ENCODE measurements at places on chromosomes 4 and X.
A peak's percentile ranks its signal among the peaks of the same experiment; 100 is the strongest.

DNA sequence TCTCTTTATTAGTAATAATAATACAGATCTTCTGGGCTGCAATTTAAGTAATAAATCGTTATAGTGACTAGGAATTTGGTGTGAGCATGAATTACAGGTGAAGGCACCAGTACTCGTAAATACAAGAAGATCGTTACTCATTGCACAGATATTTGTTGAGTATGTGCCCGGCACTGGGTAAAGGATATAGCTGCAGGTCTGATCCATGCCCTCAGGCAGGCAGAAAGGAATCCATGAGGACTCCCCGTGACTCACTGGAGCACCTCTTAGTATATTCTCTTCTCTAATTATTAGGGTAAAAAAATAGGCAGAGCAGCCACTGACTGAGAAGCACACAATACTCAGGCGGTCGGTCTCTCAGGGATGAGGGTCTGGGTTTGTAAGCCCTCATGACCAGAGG is 868.3 kb downstream of the RAB28 start:
- DNase-seq, result no peak

GRCh38 chr4:84298023-84298718 is 200.9 kb downstream of the NKX6-1 start:
- no peak for DNase-seq

DNA sequence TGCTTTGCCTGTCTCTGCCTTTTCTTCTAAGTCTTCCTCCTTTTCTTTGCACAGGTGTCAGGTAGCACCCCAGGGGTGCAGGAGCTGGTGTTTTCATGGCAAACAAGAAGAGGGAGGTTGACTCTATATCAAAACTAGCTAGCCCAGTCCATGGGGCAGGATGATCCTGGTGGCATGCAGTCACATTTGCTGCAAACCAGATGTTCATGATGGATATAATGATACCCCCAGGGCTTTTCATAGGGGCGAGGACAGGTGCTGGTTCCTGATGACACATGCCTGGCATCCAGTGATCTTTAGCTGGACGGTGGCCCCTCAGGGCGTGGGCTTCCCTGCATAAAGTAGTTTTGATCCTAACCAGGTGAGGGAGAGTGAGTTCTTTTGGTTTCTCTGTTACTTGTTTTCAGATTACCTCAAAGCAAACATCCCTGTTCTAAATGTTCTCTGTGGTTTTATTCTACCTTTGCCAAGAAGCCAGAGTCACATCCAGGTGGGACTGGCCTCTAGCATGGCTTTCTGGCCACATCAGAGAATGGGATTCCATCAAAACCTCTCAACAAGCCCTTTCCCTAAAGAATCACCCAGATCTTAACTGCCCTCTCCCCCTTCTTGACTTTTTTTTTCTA is 11.2 kb upstream of the UBA6 start:
- no peak for DNase-seq

GRCh38 chrX:128929271-128930057 is 593.8 kb downstream of the SMARCA1 start:
- DNase-seq, result no peak

DNA sequence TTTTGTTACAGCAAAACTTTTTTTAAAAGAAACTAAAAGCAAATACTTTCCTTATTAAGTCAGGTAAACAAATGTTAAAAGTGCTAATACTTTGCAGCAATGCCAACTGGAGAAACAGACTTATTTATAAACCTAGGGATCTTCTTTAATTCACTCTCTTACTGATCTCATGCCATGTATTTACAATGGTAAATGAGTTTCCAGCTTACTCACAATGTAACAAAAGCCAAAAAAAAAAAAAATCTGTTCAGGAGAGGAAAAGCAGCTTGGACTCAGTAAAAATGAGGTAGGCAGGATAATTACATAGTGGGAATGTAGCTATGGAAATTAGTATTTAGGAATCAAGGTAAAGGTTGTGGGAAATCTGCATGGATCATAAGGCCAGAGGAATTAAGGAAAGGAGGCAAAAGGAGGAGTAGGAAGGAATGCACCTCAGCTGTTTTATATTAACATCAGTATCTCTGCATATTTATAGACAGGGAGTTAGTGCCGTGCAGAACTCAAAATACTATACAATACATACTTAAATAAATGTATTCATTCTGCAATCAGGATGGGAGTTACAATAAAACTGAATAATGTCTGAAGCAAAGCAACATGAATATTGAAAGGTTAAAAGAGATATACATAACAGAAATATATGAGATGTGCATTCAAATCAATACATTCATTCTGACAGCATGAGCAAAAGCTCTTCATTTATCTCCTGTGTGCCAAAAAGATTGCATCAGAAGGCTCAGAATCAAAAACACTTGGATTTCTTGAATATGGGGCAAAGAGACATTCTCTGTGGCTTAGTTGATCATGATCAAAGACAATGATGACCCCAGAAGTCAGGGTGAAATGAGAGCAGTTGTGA is 57.9 kb upstream of the ETNPPL start:
- DNase-seq, result no peak

DNA sequence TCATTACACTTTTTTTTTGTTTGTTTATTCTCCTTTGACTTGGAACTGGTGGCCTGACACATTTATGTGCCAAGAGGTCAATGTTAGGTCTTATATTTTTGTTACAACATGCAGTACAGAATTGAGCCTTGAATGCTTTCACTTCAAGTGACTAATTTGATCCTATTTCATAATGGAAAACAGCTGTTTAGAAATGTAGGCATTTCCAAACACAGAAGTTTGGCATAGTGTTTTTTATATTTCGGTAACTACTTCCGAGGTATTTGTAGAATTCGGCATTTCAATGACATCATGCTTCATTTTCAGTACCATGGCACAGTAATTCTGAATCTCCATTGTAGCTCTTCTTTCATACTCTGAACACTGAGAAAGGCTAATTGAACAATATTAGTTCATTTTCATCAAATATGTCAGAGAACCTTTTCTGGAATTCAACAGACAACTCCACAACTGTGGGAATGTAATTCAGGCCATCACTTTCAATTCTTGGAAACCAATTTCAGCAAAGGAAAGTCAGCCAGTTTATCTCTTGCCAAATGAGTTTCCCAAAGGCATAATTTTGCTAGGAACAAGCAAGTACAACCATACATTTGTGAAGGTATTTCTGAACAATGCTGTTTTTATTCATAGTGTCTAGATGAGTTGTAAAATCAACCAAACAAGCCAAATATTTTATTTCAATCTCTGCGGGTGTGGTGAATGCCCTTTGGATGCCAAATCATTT is 11.4 kb downstream of the FAM120C start:
- DNase-seq, result no peak

GRCh38 chr4:106690487-106690886 is 321.9 kb upstream of the GIMD1 start:
- peak; percentile 23 for DNase-seq

- DNase-seq, result no peak
Observed at GRCh38 chr4:138199568-138200235, 42.4 kb downstream of the SLC7A11 start.

DNA sequence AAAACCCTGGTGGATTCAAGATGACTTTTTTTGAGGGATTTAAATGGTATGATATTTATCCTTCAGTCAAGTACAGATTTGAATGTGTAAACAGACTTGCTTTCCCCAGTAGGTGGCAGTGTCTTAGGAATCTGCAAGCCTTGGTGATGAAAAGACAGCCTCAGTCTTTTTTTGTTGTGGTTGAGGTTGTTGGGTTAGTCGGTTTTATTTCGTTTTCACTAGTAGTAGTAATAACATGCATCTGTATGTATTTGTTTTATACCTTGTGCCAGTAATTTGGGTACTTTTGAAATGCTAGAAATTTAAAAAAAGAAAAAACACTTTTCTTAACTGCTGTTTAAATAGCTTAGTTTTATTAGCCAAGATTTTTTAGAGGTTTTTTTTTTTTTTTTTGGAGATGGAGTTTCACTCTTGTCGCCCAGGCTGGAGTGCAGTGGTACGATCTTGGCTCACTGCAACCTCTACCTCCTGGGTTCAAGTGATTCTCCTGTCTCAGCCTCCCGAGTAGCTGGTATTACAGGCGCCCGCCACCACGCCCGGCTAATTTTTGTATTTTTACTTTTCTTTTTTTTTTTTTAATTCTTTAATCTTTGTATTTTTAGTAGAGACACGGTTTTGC is 39.2 kb downstream of the COPS4 start:
- peak; percentile 45 for DNase-seq

- no peak for DNase-seq
Observed at GRCh38 chr4:109296527-109296926, 5.9 kb downstream of the COL25A1 start.

GRCh38 chrX:42686296-42686695 is 91.7 kb downstream of the PPP1R2C start:
- DNase-seq, result no peak

GRCh38 chrX:42375086-42375485 is 402.9 kb downstream of the PPP1R2C start:
- no peak for DNase-seq

- no peak for DNase-seq
Observed at GRCh38 chr4:93732509-93732908, 96.0 kb upstream of the ATOH1 start.

DNA sequence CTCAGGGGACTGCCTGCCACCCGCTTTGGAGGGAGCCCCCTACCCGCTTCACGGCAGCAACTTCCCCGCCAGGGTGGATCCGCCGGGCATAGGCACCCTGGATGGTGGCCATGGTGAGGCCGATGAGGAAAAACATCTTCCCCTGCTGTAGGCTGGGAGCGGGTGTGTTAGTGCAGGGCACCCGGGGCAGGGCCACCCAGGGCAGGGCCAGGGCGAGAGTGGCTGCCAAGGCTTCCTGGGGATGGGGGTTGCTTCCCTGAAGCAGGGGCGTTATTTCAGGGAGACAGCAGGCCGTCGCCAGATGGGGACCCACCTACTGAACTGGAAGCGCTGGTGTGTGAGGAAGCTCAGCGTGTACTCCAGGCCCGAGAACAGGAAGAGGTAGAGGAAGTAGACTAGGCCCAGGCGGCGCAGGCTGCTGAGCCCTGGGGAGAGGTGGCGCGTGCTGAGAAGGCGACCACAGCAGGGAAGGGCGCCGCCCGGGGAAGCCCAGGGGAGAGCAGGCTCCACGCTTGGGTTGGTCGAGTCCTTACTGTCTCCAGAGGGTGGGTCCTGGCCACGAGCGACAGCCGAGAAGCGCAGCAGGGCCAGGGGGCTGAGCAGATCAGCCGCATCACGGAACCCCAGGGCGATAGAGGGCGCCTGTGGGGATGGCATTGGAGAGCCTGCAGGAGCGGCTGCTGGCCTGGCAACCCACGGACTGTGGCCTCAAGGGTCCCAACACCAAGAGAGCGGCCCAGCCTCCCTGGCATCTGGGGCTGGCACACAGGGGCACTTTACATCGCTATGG is 31.5 kb downstream of the NOP14 start:
- DNase-seq, result no peak

DNA sequence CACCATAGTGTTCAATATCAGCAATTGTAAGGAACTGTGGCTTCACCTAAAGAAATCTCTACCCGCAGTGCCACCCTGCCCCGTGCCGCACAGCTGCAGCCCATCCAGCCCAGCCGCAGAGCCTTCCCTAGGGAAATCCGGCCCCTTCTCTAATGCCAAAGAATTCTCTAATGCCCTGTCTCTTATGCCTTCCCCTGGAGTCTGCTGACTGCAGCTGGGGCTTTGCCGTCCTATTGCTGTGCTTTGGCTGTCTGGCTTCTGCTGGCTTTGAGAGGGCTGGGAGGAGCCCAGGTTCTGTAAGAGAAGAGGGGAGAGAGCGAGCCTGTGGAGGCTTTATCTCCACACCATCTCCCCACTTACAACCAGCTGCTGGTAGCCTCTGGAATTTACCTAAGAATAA is 85.9 kb upstream of the HELT start:
- DNase-seq, result no peak

GRCh38 chr4:31620476-31620875 is 900.3 kb downstream of the PCDH7 start:
- no peak for DNase-seq

DNA sequence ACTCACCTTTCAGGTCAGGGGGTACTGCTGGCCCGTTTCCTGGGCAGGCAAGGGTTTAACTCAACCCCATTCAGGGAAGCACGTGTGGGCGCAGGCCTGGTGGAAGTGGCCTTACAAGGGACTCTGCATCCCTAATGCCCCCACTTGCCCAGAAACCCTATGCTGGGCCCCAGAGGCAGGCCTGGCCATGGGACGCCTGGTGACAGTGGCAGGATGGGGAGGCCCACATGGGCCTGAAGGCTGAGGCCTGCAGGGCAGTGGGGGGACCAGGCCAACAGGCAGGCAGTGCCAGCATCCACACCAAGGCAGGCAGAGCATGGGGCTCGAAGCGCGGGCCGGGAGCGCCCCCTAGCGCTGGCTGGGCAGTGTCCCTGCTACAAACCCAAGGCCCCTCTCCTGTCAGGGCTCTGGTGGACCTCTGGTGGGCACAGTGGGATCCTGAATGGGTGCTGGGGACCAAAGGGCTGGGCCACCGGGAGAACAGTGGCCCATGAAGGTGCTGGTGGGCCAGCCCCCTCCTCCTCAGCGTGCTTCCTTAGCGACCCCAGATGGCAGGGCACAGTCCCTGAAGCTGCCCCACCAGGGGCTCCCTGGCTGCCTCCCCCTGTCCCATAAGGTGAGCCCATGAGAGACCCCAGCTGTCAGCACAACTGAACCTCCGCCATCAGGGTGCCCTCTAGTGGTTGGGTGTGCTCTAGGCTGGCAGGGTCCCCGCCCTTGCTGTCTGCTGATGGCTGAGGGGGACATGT is 16.8 kb downstream of the FGFR3 start:
- no peak for DNase-seq

DNA sequence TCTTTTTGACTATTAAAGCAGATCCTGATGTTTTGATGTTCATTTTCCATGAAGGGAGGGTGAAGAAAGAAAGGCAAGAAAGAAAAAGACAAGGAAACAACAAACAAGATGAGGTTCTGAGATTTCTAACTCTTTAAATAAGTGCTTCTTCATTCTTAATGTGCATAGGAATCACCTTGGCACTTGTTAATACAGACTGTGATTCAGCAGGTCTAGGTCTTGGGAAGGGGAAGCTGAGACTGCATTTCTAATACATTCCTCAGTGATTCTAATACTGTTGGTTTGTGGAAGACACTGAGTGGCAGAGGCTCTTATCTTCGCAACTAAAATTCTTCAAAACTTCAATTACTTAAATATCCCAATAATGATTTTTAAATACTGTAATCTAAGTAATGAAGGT is 95.2 kb upstream of the NAP1L5 start:
- DNase-seq, result no peak

GRCh38 chr4:177726111-177726510 is 283.9 kb upstream of the AGA start:
- no peak for DNase-seq

- DNase-seq, result peak; percentile 87
Observed at GRCh38 chr4:85474818-85475630, at the start of gene ARHGAP24. ARHGAP24 (plus strand) TSS chr4:85475150.
